CD4-positive, alpha-beta T cell treated with Interleukin-12 subunit alpha and Interleukin-12 subunit beta, for 1 hour (primary cell): ENCODE measurements at places on chromosomes 1 and 21.

- no peak for DNase-seq
Measured at GRCh38 chr1:212946872-212947271, 3.5 kb upstream of the VASH2 start.

- no peak for DNase-seq
Measured at GRCh38 chr1:161973924-161974845, 49.5 kb downstream of the OLFML2B start.

GRCh38 chr1:232891071-232891470 lies 59.3 kb upstream of the NTPCR start:
- DNase-seq = no peak

- no peak for DNase-seq
Measured at GRCh38 chr1:83083589-83084224, 915.2 kb downstream of the TTLL7 start.

GRCh38 chr1:109383854-109384253 lies 13.9 kb downstream of the SORT1 start:
- no peak for DNase-seq

DNA sequence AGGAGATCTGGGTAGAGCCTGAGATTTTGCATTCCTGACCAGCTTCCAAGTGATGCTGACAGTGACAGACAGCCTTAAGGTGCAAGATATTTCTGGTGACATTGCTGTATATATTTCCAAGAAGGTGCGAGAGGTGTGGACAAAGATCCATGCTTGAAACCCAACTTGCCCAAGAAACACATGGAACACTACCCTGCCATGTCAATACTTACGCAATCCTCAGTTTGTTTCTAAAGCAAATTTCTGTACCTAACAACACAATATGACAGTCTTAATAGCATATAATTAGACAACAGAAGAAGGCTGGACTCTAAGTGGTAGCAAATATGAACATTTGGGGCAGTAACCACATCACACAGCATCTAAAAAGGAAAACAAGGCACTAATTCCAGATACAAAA lies 260.4 kb downstream of the DSCAM start:
- DNase-seq = no peak

- DNase-seq = no peak
Measured at GRCh38 chr1:115826628-115827027, 14.3 kb downstream of the NHLH2 start.

DNA sequence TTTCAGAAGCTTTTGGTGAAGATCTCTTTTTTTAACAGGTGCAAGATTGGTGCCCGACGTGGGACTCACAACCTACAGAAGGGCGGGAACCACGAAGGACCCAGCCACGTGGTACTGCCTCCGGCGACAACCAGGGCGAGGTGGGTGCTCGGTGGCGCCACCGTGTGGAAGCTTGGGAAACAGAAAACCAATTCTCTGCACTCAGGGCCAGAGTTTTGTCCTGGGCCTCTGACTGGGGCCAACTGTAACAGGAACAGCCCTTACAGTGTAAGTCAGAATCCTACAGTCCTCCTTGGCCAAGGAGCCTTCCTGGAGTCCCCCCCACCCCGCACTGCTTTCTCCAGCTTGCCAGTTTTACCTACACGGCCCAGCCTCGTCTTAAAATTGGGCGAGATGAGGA lies 11.6 kb upstream of the S100A7A start:
- DNase-seq = peak; percentile 52

DNA sequence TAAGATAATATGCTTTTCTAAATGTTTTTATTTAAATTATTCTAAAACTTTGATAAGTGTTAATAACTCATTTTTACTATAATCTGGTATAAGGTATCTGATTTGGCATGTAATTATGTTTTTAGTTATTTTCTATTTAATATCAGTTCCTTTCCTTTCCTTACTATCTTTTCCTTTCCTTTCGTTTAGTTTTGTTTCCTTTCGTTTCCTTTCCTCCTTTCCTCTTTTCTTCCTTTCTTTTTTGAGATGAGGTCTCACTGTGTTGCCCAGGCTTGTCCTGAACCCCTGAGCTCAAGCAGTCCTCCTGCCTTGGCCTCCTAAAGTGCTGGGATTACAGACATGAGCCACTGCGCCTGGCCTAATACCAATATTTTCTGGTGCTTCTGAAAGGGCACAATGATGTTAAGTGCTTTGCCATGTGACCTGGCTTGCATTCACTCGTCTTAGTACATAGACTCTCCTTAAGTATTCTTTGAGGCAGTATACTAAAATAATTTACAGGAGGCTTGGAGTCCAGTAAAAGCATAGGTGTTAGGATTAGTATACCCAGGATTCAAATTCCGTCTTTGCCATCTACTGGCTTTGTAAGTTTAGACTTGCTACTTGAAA lies 18.7 kb downstream of the MIER1 start:
- no peak for DNase-seq

- DNase-seq = no peak
Measured at GRCh38 chr1:101131239-101131843, 105.5 kb upstream of the S1PR1 start.

DNA sequence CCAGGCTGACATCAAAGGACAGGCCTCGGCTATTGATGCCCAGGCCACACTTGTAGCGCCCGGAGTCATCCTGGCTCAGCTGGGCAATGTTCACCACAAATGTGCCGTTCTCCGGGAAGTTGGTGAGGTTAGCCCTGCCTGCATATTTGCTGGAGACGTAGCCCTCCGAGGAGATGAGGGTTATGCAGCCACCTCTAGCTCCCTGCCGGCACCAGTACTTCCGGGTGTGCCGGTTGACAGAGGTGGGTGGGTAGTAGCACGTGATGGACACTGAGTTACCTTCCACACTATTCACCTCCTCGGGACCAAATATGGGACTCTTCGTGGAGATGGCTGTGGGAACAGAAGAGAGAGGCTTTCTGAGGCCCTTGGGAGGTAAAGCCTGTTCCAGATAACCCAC lies 7.1 kb downstream of the PIGR start:
- no peak for DNase-seq

DNA sequence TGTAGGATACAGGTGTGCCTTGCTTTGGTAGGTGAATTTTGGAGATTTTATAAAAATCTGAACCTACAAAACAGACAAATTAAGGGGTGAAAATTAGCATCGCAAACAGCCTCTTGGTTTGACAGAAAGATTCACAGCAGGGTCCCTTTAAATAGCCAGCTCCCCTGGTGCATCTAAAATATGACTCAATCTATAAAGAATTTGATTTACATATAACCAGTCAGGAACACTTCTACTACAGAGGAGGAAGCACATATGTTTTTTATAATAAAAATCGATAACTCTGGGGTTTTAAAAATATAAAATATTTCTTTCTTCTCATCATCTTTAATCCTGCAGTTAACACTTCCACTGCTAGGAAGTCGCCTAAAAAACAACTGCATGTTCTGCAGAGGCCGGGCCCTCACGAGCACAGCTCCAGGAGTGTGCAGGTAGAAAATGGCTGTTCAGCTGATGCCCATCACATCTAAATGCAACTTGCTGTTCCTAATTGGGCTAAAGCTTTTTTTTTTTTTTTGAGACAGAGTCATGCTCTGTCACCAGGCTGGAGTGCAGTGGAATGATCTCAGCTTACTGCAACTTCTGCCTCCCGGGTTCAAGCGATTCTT lies 203.4 kb downstream of the HS2ST1 start:
- DNase-seq = no peak

DNA sequence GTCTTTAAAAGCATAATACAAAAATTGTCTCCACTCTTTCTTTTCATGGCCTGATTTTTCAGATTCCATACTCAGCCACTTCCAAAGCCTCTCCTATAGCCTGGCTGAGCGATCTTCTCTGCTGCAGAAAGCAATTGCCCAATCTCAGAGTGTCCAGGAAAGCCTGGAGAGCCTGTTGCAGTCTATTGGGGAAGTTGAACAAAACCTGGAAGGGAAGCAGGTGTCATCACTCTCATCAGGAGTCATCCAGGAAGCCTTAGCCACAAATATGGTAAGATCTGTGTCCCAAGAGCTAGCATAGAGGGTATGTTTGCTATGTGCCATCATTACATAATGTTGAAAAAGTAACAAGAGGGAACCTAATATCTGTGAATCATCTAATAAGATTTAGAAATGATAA lies 130.7 kb upstream of the BMP8A start:
- DNase-seq = no peak

GRCh38 chr1:77446841-77447555 lies 165.2 kb downstream of the AK5 start:
- DNase-seq = no peak

DNA sequence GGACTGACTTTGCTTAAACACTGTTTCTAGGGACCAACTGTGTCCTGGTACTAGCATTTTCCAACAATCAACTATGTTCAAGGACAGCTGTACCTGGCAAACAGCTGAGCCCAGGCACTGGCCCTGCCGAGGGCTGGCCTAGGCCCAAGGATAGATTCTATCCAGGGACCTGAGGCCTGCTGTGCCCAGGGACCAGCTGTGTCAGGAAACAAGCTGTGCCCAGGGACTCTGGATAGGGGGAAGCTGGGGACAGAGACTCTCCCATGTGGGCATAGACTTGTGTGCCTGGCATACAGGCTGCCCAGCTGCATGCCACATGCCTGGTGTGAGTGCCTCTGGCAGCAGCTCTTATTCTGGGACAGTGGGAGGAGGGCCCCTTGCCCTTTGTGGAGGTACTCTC lies 38.1 kb upstream of the POU3F1 start:
- DNase-seq = no peak

GRCh38 chr21:39051588-39051949 lies 131.7 kb downstream of the PSMG1 start:
- no peak for DNase-seq

- DNase-seq = no peak
Measured at GRCh38 chr1:13540866-13541265, 27.1 kb upstream of the LRRC38 start.

- DNase-seq = no peak
Measured at GRCh38 chr1:226210571-226211176, 12.8 kb upstream of the MIXL1 start.

GRCh38 chr1:154878371-154879037 lies 8.4 kb upstream of the KCNN3 start:
- DNase-seq = peak; percentile 74

DNA sequence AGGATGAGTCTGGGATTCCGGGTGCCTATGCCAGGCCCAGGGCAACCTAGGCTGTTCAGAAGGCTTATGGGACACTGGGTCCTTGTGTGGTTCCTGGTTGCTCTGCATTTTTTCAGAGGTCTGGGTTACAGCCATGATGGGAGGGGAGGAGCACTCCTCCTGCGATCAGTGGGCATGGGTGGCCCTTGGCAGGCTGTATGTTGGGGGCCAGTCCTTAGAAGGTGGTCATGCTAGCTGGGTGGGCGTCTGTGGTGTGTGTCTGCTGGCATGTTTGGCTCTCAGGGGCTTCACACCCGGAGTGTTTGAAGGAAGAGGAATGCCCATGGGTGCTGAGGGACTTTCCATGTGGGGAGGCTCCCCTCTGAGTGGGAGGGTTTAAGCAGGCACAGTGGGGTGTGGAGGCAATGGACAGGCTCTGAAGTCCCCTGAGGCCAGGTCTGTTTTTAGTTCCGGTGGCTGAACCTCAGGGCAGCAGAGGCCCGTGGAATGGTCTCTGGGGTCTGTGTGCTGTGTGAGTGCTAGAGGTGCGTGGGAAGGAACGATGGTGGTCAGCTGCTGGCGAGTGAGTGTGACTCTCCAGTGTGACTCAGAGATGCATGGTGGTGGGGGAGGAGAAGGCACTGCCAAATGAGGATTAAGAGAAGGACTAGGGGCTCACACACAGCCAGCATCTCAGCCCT lies 25.3 kb downstream of the CACNA1E start:
- no peak for DNase-seq

GRCh38 chr21:42513151-42513984 lies at the start of gene SLC37A1:
TSS of gene SLC37A1 (plus strand) at chr21:42513852. CDS start at chr21:42518455, 4,603 bp downstream.
- DNase-seq = peak; percentile 44

GRCh38 chr1:32010246-32010645 lies 3.4 kb upstream of the KHDRBS1 start:
- DNase-seq = no peak

DNA sequence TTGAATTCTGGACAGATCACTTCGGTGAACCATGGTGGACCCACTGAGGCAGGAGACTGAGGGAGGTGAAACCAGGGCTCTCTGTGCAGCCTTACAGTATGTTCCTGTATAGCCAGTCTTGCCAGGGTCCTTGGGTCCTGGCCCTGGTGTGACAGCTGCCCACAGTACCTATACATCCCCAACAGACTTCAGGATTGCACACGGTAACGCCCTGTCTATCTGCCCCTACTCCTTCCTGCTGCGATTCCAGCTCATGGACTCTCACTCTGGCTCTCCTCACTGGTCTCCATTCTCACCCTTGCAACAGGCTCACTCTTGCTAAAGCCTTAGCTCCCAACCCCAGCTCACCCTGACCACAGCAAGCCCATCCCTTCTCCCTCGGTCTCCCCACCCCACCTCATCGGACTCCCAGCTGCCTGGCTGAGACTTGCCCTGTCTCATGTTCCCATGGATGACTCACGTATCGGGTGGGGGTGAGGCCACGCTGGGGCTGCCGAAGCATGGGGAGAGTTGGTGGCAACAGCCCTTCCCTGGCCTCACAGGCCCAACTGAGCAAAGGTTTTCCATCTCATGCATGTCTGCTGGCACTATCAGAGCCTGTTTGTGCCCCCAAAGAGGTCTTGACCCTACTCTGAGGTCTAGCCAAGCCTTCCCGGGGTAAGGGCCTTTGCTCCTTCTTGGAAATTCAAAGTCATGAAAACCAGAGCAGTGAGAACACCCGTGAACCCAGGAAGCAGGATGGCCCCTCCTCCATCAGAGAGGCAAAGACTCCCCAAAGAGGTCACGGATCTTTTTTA lies 7.1 kb downstream of the PHLDA3 start:
- no peak for DNase-seq
